ENCODE measurements at places on chromosomes 12 and 14.
A peak's percentile ranks its signal among the peaks of the same experiment; 100 is the strongest.

DNA sequence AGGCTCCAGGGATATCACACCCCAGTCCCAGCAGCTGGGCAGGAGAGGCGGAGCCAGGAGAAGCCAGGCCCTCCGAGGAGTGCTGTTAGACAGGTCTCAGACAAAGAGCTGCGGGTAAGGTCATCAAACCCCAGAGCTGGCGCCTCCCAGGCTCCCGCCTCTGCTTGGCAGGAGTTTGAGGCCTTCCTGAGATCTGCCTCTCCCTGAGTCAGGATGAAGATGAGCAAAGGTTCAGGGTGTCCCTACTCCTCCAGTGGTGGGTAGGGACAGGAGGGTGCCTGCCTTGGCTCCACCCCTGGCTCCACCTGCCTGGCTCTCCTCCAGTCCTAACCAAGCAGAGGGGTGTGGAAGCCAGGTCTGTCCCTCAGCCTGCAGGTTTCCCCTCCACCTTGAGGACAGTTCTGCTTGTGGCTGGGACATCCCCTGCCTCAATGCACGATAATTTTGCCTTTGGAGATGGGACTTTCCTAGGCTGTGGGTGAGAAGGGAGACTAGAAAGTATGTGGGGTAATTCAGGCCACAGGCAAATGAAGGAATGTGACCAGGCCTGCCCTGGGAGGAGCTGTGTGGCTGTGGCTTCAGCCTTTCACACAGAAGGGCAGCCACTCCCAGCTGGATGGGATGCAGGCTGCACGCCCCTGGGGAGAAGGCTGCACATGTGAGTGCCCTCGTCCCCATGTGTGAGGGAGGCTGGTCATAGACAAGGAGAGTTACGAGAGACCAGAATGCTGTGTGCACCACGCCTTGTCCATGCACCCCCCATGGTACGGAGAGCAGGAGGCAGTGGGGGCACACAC lies 2.2 kb downstream of the PLEKHG6 start:
- no peak for DNase-seq

DNA sequence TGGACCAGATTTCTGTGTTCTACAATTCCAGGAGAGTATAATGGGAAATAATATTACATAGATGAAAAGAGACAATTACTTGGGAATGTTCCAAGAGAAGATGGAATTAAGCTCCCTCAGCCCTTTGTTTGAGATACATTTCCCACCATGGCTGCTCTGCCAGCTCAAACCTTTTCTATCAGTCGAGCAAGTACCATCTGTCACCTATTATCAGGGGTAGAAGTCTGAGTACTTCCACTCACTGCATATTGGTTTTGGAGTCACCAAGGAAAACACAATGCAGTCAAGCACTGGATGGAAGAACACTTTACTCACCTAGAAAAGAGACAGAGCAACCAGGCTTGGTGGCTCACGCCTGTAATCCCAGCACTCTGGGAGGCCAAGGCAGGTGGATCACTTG lies 270.4 kb upstream of the FAR2 start:
- DNase-seq: no peak

- DNase-seq: no peak
Measured at GRCh38 chr14:100701314-100701713, 25.4 kb upstream of the DLK1 start.

DNA sequence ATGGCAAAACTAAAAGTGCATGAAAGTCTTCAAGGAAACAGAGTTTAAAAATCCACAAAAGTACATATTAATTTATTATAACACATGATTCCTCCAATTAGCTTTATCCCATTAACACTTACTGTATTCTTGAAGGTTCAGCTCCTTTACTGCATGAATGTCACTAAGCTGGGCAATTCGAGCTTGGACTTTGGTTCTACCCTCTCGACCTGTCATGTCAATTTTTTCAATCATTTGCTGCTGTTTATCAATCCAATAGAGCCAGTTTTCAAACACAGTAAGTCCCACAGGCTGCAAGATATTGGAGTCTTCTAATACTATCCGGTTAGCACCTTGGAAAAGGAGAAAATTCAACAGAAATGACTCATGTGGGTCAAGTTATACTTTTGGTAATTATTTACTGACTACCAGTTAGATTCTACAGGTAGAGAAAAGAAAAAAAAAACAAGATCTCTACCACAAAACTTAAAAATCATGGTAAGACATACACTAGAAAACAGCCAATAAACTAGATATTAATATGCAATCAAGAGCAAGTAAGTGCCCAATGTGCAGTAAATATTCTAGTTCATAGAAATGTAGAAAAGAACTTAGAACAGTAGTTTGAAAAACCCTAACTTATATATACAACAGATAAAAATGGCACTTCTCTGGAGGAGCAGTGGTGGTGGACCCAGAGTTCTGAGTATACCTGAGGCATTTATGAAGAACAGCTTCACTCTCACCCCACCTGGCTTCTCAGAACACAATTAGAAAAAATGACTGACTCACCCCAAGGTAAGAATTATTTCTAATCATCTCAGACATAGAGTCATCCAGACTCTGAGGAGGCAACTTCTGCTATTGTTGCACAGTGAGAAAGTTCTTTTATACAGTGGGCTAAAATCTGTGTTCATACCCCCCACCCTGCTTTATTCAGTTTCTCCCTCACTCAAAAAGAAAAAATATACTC lies 67.7 kb downstream of the BCL2L14 start:
- DNase-seq: no peak

DNA sequence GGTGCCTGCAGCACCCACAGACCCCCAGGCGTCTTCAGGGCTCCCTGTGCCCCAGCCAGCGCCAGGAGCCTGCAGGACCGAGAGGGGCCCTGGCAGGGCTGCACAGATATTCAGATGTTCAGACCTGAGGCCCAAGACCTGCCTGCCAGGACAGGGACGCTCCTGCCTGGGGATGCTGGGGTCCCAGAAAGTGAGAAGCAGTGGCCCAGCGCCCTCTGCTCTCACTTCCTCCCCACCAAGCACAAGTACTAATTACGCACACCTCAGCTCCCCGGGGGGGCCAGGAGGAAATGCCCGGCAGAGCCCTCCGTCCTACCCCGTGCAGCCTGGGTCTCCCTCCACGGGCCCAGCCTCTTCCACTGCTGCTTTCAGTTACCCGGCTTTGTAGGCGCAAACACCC lies 28.8 kb upstream of the INF2 start:
- DNase-seq: no peak

- DNase-seq: no peak
Measured at GRCh38 chr12:42603246-42603990, 13.9 kb upstream of the PRICKLE1 start.

GRCh38 chr14:38079268-38079667 lies 128.4 kb upstream of the SSTR1 start:
- DNase-seq: no peak

DNA sequence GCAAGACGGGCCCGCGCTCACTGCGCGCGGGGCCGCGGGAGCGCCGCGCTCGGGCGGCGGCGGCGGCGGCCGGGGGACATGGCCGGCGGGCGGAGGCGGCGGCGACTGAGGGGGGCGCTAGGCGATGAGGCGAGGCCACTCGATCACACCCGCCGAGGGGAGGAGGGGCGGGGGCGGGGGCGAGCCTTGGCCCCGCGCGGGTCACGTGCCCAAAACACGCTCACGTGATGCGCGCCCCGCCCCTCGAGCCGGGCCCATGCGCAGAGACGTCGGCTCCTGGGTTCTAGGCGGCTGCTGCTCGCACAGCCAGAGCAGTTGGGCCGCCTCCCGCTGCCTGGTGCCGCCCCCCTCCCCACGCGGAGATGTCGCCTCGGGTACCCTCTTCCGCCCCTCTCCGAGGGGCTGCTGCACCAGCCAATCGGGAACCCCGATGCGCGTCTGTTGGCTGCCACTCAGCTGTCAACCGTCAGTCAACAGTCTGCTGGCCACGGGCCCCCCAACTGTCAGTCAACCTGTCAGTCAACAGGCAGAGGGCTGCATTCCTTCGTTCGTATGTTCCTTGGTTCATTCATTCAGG lies at the start of gene SPPL3:
SPPL3 (minus strand) TSS at position 162 of the 577 bp plus-strand sequence. CDS start 491 bp downstream, outside the sequence.
- peak; percentile 77 for DNase-seq

- DNase-seq: no peak
Measured at GRCh38 chr12:53214687-53215455, 7.8 kb upstream of the ITGB7 start.

GRCh38 chr14:51620056-51620455 lies 31.7 kb upstream of the FRMD6 start:
- no peak for DNase-seq

- no peak for DNase-seq
Measured at GRCh38 chr14:67602995-67603545, 3.0 kb upstream of the PIGH start.

- DNase-seq: no peak
Measured at GRCh38 chr12:43766291-43766690, 7.5 kb downstream of the IRAK4 start.

DNA sequence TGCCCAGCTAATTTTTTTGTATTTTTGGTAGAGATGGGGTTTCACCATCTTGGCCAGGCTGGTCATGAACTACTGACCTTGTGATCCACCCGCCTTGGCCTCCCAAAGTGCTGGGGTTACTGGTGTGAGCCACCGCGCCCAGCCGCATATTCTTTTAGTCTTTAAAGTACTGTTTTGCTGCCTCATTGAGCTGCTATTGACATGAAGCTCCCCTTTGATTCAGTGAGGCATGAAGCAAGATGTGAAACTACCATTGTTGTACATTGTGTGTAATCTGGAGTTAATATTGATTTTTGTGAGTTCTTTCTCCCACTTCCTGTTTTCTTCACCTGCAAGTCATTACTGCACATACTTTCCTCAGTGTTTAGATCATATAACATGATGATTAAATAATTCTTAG lies 80.8 kb downstream of the MNAT1 start:
- DNase-seq: no peak
